ENCODE measurements at places on chromosomes 16 and 17. TPM values are rescaled to one million over a fixed set of nuclear protein-coding genes. Genes with fewer than 3 reads are reported as not detected.

DNA sequence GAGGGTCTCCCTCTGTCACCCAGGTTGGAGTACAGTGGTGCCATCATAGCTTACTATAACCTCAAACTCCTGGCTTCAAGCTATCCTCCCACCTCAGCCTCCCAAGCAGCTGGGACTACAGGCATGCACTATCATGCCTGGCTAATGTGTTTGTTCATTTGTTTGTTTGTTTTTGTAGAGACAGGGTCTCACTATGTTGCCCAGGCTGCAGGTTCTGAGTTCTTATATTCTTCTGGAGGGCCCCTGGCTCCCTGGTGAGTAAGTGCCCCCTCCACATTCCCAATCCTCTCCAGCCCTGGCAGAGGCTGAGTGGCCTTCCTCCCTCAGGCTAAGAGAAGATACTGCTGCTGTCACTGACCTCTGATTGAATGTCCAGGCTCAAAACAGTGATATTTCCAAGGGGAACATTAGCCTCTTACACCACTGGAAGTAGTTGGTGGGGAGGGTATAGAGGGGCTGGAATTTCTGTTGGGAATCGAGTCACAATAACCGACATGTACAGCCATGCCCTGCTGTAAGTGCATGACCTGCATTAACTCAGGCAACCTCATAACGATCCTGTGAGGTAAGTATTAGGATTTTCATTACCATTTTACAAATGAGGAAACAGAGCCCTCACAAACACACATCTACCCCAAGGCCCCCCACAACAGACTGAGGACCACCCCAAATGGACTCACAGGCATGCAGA is 2.7 kb upstream of the ETV4 start:
- DNase-seq: no peak

GRCh38 chr16:255183-255582 is 20.6 kb downstream of the RGS11 start:
- no peak for DNase-seq

DNA sequence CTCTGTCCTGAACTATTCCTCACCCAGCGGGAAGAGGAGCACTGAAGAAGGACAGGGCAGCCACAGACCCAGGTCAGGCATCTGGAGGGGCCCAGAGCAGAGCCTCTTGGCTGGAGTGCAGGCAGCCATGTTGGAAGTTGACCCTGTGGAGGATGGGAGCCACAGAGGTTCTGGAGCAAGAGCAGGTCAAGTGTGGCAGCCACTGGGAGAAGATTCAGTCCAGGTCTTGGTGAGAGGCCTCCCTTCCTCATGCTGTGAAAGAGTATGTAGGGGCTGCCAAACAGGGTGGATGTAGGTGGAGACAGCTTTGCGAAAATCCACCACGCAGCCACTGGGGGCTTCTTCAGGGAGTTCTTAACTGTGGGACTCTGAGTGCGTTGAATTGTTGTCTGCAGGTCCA is 590 bp upstream of the CD79B start:
- no peak for DNase-seq

CACNA1G gene
- total RNA-seq: 6.7 TPM

TBX2 gene
- total RNA-seq: 0.21 TPM

DNA sequence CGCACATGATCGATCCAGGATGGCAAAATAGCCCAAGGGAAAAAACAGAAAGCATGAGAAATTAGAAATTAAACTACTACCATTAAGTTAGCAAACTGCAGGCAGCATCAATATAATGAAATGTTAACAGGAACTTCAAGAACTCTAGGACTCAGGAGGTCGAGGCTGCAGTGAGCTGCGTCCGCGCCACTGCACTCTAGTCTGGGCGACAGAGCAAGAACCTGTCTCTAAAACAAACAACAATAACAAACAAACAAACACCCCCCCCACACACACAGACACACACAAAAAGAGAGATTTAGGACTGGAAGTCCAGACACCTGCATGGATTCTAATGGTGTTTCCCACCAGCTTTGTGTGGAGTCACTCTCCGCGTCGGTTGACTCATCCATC is 525 bp upstream of the SEPHS2 start:
- no peak for DNase-seq

DNA sequence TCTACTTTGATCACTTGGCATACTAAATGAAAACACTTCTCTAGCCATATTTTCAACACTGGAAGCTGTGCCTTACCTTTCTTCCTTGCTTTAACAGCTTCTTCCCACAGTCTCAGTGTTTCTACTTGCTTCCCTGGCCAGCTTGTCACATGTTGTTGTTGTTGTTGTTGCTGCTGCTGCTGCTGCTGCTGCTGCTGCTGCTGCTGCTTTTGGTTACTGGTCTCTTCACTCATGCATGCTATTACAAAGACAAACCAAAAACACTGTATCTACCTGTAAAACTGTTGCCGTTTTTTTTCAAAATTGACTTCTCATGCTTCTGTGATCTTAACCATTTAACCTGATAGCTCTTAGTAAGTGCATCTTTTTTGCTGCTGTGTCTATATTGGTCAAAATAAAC is 9.0 kb downstream of the VEZF1 start:
- no peak for DNase-seq

ZNF624 gene
- 3.0 TPM for total RNA-seq

Measured in WTC11 (cell line).